WERI-Rb-1 (cell line): ENCODE measurements at places on chromosomes 7 and 10.

GRCh38 chr7:130943336-130943901 is 209.4 kb upstream of the KLF14 start:
- no peak for DNase-seq

DNA sequence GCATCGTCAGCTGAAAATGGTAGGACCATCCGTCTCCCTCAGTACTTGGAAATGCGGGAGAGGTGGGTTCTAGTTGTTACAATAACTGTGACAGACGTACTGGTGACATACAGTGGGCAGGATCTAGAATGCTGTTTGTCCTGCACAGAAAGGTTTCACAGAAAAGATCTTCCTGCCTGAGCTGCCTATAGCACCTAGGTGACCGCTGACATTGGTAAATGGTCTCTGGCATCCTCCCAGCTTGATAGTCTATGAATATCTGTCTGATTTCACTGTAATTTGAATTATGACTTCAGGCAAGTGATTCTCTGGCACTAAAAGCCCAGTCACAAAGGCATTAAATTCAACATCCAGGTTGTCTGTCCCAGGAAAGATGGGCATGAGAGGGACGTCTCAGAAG is 38.2 kb upstream of the CCDC3 start:
- no peak for DNase-seq

DNA sequence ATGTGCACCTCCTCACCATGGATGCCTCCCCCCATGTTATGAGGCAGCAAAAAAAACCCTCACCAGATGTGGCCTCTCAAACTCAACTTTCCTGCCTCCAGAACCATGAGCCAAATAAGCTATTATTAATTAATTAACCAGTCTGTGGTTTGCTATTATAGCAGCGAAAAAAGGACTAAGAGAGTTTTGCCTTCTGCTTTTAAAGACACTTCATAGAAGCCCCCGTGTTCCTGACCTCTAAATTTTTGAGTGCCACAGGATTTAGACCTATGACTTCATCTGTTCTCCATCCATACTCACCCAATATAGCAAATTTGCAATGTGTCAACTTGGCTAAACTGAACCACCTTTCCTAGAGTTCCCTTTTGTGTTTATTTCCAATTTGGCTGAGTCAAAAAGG is 9.2 kb upstream of the SEMA3E start:
- DNase-seq: no peak

- no peak for DNase-seq
Observed at GRCh38 chr7:159238541-159238940, 93.9 kb upstream of the VIPR2 start.

- DNase-seq: no peak
Observed at GRCh38 chr10:36739884-36740445, 385.4 kb upstream of the ANKRD30A start.

DNA sequence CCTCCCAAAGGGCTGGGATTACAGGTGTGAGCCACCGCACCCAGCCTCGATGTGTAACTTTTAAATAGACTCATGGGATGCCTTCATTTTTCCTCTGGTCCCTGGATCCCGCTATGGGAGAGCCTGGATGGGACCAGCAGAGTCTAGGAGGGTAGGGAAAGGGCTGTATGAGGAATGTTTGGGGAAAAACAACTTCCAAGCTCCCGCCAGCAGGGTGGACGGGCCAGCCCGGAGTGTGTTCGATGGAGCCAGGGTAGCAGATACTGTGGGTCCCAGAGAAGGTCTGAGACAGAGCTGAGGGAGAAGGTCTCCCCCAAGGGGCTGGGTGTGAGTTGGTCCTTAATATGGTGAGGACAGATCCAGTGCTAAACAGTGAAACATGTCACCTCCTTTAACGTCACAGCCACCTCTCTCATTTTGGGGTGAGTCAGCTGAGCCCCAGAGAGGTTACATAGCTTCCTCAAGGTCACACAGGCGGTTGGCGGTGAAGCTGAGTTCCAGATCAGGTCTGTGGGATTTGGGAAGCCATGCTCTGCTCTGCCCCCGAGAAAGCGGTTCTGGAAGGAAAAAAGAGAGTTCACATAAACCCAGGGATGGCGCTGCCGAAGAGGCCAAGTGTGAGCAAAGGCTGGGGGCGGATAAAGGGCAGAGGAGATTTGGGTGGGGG is 66.4 kb downstream of the MYL10 start:
- DNase-seq: no peak

DNA sequence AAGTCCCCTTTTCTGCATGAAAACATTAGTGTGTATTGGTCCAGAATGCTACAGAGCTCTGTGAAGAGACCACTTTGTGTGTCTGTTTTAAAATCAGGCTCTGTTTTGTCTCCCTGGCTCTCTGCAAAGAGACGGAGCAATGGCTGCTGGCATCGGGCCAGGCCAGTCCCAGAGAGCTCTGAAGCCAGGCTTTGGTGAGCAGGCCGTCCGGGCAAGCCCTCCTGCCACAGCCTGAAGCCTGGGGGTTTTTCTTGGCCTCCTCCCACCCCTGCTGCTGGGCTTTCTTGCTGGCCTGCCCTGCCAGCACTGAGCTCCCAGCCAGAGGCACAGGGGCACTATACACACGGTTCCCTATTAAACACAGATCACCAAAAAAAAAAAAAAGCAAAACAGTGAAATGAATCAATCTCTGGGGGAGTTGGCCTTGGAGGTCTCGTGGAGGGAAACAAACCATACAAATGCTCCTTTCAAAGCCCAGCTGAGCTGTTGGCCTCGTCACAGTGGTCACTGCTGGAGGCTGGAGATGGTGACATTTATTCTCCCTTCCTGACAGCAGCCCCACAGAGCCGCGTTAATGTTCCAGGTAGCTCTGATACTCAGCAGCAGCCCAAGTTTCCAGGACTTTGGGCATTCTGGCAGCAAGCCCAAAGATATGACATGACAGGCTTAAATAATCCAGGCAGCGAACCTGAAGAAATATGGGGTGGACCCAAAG is 237.2 kb downstream of the TCF7L2 start:
- no peak for DNase-seq

DNA sequence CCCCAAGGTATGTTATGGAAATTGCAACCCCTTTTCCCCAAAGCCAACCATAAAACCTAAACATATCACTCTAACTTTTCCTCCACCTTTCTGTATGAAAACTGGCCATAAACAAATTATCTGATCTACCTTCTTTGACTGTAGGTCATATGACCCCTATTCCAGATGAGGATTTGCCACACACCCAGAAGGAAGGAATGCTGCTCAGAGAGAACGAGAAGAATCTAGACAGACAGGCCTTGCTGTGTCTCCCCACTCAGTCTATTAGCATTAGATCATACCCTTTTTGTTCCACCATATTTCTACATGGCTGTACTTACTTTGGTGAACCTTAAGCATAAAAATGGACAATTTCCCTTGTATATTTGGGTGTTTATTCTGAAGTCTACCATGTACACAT is 113.0 kb upstream of the PHYHIPL start:
- DNase-seq: no peak

- DNase-seq: no peak
Observed at GRCh38 chr10:93039721-93040120, 20.9 kb upstream of the CYP26C1 start.

DNA sequence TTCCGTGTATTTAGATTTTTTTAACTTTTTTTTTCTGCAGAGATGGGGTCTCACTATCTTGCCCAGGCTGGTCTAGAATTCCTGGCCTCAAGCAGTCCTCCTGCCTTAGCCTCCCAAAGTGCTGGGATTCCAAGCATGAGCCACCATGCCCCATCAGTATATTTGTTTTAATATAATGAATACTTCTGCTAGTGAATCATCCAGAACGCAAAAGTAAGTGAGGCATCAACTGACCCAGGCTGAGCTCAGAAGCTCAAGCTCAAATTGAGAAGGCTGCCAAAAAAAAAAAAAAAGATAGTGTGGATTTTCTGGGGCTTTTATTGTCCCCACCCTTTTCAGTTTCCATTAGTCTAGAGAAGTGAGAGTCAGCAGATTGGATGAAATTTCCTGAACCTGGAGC is 39.0 kb upstream of the TECTB start:
- no peak for DNase-seq

- peak; percentile 50 for DNase-seq
Observed at GRCh38 chr10:103696411-103697145, 158.8 kb downstream of the SH3PXD2A start.
